ENCODE measurements at places on chromosomes 13 and 19. TPM values are rescaled to one million over a fixed set of nuclear protein-coding genes. Genes with fewer than 3 reads are reported as not detected.

- no peak for DNase-seq
Observed at GRCh38 chr19:38583219-38583984, 34.4 kb downstream of the MAP4K1 start.

DNA sequence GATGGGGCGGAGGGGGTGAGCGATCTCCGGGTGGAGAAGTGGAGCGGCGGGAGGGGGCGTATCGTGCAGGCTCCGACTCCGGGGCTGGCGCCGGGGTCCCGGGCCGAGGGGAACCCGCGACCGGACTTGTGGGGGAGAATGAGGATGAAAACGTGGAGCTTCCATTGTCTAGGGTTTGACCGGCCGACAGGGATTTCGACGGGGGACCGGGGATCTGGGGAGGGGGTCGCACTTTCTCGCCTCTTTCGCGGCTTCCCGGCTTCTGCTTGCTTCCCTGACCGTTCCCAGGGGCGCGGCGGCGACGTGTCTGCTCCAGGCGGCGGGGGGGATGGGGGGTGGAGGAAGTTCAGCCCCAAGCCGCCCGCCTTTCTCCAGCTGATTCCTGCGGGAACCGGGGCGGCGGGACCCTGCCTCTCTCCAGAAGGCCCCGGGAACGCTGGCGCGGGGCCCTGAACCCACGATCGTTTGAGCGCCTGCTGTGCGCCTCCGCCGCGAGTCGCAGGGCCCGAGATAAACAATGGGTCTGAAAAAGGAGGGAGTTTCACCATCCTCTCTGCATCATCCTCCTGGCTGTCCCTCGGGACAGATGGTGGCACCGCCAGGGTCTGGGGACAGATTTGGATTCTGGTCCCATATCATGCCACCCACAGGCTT lies 790 bp downstream of the TPM4 start:
- peak; percentile 73 for DNase-seq

- DNase-seq: no peak
Observed at GRCh38 chr13:95247852-95248251, 53.4 kb downstream of the ABCC4 start.

- DNase-seq: no peak
Observed at GRCh38 chr13:112024577-112024976, 42.4 kb upstream of the SOX1 start.

DNA sequence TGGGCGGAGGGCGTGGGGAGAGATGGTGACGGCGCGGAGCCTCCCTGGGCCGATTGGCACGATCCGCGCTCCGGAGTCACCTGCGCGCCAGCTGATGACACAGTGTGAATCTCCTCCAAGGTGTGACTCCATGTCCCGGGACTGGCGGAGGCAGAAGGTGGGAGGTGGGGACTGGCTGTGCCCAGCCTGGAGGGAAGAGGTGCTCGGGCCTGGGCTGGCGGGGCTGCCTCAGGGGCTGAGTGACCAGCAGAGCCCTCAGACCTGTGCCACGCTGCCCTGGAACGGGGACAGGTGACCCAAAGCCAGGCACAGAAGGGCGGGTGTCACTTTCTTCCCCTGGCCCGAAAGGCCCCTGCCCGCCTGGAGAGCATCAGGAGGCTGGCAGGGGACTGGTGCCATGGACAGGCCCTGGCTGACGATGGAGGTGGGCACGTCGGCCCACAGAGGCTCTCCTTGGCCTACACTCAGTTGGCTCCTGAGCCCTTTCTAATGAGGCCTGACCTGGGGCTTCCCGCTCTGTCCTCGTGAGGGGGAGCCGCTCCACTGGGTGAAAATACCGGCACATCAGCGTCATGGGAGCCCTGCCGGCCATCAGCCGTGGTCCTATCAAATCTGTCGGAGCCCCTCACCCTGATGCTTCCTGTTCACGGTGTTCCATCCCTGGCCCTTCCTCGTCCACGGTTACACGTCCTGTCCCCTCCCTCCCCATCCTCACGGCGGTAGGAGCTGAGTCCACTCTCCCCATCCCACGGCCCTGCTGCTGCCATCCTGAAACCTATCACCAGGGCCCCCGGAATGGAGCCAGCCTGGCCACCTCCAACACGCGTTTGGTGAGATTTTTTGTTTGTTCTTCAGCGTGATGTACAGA lies 75.6 kb downstream of the SPACA7 start:
- DNase-seq: no peak

DNA sequence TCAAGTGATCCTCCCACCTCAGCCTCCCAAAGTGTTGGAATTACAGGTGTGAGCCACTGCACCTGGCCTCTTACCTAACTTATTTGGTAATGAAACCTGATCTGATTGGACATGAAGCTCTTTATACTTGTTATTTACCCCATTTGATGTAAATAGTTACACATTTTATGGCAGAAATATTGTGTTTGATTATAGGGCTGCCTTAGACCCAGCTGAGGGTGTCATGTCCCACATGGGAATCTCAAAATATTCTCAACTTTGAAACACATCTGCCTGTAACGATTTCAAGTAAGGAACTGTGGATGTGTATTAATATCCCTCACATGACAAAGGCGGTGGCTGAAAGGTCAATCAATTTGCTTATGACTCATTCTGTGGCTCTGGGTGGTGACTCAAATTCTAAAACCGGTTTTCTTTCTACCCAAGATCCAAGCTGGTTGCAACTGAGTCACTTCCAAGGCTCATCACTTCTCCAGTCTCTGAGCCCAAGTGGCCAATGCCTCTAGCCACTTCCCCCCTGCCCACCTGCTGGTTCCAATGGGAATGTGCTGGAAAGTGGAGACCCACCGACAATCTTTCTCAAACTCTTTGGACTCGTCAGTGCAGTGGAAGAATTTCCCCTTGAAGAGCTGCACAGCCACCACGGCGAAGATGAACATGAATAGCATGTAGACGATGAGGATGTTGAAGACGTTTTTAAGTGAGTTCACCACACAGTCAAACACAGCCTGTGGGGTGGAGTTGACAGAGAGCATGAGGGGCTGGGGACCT lies 110.9 kb downstream of the IER2 start:
- DNase-seq: no peak

DNA sequence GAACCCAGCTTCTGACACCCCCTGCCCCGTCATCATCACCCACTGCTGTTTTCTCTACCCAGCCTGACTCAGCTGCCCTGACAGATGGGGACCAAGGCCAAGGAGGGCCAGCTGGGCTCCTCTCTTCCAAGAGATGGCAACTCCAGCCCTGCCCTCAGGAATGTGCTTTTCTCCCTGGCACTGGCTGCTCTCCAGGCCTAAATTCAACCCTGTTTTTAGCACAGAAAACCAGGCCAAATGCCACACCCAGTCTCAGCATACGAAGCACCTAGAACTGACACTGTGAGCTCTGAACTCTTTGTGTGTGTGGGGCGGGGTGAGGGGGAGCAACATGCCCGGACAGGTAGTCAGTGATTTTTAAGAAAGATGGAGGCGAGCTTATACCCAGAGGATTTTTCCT lies 23.4 kb upstream of the IGFL1 start:
- no peak for DNase-seq

DNA sequence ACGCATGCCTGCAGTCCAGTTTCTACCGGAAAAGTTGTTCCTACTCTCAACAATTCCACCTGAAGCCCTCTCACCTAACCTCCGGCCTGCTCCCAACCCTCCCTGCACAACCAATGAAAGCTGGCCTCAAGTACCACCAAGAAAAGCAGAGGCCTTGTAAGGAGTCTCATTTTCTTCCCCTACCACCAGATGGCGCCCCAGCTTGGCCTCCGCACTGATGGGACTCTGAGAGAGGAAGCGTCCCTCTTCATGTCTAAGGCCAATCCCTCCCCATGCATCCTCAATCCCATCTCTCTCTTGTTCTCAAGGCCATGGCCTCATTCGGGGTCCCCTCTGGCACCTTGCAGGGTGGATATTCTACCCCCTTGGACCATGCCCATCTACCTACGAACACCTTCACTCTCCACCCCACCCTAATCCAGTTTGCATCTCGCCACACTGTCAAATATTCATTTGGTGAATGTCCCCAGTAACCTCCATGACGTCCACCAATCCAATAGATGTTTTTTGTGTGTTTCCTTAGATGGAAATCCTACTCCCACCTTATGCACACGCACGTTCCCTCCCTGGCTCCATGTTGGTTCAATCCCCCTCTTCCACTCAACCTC lies 412.8 kb downstream of the ZNF536 start:
- peak; percentile 55 for DNase-seq

DNA sequence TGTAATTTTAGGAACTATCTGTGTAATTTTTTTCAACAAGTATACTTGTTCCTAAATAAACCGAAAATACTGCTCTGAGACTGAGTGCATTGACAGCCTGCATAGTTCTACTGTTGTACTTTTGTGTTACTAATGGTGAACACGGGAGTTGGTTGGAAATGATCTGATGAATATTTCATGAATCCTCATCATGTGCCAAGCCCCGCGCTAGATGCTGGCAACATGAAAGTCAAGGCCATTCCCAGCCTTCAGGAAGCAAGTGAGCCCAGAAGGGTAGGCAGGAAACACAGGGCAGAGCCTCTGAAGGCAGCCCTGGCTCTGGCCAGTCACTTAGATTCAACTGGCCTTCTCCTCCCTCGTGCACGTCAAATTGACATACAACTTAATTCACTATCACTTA lies 106.1 kb downstream of the ABCC4 start:
- no peak for DNase-seq

- no peak for DNase-seq
Observed at GRCh38 chr13:75585153-75585552, 35.6 kb downstream of the UCHL3 start.

DNA sequence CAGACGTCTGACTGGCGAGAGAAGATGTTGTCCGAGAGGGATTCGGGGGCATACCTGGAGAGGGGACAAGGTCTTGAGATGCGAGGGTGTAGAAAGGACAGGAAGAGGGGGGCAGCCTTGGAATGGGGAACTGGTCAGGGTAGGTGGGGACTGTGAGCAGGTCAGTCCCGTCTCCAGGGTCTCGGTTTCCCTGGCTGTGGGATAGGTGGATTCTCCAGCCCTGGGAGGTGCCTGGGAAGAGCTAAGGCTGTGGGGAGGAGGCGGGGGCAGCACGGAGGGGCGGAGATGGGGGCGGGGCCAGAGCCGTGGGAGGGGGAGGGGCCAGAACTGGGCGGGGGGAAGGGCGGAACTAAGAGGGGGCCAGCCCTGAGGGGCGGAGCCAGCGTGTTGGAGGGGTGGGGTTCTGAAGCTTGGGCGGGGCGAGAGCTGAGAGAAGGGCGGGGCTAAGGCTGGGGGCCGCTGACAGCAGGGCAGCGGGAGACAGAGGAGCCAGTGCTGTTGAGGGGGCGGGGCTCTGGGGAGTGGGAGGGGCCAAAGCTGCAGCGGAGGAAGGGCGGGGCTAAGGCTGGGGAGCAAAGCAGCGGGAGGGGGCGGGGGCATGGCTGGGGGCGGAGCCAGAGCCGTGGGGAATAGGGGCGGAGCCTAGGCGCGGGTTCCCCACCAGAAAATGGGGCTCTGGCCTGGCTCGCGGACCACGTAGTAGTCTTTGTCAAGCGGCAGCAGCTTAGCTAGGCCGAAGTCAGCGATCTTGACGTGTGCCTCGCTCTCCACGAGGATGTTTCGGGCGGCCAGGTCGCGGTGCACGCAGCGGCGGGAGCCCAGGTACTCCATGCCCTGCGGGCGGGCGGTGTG lies 9.5 kb upstream of the INSL3 start:
- DNase-seq: peak; percentile 96

DNA sequence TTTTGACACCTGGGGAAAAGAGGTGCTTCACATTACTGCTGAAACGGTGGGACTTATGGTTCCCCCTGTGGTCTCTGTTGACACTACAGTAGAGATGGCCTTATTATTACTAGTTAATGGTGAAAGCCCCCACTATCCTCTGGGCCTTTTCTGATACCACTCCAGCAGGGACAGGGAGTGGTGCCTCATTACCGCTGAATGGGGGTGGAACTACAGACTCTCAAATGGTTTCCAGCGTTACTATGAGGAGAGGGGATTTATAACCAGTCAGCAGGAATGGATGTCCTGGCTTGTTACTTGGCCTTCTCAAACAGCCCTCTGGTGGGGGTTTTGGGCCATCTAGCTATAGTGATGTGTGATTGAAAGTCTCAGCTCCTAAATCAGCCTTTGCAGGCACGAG lies 96.7 kb upstream of the DIAPH3 start:
- peak; percentile 26 for DNase-seq

GRCh38 chr19:35879770-35880317 lies 11.5 kb downstream of the APLP1 start:
- DNase-seq: peak; percentile 98

DNA sequence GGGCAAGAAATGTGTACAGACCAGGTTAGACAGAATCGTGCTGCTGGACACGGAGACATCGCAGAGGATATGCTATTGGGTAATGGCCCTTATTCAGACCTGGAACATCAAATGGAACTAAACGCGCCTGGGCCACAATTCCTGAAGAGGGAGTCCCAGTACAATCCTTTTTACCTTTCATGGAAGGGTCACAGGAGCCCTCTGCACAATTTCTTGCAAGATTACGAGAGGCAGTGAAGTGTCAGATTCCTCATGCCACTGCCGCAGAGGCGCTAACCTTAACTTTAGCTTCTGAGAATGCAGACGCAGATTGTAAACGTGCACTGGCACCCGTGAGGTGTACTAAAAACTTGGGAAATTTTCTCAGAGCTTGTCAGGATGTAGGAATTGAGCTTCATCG lies 18.1 kb downstream of the CLEC4M start:
- no peak for DNase-seq

DNA sequence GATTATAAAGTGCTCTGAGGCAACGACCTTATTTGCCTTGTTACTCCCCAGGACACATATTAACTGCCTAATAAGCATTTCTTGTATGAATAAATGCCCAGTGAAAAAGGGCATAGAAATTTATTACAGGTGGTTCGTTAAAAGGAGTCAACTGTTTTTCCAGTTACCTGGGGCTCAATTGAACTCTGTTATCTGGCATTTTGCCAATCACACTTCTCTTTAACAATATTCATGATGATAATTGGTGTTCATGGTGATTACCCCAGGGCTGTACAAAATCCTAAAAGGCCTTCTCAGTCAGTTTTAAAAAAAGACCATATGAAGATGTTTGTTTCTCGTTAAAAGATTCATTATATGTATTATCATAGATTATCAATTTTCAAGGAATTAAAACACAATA lies 57.1 kb downstream of the KL start:
- no peak for DNase-seq

DNA sequence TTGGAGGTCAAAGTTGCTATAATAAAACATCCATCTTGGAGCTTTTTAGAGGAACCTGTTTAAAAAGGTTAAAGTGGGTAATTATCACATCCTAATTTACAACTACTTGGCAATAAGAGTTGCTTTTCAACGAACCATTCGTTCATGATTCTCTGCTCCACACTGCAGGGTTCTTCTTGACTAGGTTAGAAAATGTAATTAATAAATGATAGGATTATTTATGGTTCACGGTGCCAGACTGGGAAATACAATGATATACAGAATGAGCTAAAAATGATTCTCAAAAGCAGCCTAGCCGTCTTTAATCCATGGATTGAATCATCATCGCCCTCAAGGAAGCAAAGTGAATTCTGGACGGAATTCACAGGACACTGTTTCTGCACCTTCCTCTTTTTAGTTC lies 291.2 kb downstream of the TEX29 start:
- DNase-seq: no peak

GRCh38 chr13:111211789-111212516 lies 96.8 kb downstream of the ARHGEF7 start:
- peak; percentile 70 for DNase-seq

GRCh38 chr19:28026636-28027035 lies 1186.3 kb downstream of the UQCRFS1 start:
- no peak for DNase-seq

The ZNF497 gene
- total RNA-seq: 3.7 TPM

The ZNF446 gene
- total RNA-seq: 13.2 TPM

The OR4F17 gene
- total RNA-seq: not detected

The LILRB1 gene
- not detected for total RNA-seq

The FPR2 gene
- total RNA-seq: not detected

The FGF9 gene
- total RNA-seq: 2.4 TPM

The HCST gene
- not detected for total RNA-seq

All from neural progenitor cell (in vitro differentiated cells).